ENCODE measurements at places on chromosomes 11 and 22.

DNA sequence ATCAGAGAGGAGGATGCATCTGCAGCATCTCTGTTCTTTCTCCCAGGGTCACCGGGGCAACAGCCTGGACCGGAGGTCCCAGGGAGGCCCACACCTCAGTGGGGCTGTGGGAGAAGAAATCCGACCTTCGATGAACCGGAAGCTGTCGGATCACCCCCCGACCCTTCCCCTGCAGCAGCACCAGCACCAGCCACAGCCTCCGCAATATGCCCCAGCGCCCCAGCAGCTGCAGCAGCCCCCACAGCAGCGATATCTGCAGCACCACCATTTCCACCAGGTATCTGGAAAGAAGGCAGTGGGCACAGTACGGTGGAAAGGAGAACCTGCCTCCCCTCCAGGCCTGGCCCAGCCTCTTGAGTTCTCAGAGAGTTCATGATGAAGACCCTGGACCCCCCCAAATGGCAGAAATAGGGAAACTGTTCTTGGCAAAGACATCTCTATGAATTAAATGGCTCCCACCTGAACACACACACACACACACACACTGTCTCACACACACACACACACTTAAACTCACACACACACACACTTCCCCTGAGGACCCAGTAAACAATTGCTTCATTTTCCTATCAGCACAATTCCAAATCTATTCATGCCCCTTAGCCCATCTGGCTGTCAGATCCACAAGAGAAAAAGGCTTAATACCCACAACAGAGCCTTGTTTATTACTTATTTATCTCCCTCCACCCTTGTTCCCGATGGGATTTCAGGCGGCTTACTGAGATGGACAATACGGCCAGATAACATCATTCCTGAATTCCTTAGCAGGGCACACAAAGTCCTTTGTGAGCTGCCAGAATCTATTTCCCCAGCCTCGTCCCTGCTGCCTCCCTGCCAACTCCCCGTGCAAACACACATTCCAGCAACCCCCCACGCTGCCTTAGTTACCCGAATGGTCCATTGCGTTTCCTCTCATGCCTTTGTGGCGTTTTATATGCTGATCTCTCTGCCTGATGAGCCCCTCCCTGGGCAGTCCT lies 8.1 kb downstream of the TMA7B start:
- DNase-seq: no peak

DNA sequence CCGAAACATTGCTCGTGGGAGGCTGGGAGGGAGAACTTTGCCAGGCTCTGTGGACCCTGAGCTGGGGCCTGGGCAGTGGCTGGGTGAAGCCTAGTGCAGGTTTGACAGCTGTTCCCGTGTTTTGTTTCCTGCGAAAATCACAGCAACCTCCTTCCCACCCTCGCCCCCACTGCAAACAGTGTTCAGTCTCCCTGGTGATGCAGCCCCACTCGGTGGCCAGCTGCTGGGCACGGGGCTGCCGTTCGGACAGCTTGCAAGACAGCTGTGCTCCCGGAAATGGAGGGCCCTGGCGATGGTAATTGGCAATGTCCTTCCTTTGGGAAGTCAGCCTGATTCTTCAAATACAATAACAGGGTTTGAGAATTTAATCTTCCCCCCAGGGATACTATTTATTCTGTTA lies 10.4 kb upstream of the GAL start:
- DNase-seq: peak; percentile 1

DNA sequence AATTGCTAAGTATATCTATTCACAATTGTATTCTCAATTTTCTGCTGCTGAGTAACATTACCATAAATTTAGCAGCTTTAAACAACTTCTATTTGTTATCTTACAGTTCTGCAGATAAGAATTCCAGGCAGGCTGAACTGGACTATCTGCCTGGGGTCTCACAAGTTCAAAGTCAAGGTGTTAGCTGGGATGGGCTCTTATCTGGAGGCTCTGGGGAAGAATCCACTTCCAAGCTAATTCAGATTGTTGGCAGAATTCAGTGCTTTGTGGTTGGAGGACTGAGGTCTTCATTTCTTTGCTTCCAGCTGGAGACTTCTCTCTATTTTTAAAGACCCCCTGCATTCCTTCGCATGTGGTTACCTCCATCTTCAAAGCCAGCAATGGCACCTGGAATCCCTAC lies 329.9 kb upstream of the ISX start:
- DNase-seq: no peak

DNA sequence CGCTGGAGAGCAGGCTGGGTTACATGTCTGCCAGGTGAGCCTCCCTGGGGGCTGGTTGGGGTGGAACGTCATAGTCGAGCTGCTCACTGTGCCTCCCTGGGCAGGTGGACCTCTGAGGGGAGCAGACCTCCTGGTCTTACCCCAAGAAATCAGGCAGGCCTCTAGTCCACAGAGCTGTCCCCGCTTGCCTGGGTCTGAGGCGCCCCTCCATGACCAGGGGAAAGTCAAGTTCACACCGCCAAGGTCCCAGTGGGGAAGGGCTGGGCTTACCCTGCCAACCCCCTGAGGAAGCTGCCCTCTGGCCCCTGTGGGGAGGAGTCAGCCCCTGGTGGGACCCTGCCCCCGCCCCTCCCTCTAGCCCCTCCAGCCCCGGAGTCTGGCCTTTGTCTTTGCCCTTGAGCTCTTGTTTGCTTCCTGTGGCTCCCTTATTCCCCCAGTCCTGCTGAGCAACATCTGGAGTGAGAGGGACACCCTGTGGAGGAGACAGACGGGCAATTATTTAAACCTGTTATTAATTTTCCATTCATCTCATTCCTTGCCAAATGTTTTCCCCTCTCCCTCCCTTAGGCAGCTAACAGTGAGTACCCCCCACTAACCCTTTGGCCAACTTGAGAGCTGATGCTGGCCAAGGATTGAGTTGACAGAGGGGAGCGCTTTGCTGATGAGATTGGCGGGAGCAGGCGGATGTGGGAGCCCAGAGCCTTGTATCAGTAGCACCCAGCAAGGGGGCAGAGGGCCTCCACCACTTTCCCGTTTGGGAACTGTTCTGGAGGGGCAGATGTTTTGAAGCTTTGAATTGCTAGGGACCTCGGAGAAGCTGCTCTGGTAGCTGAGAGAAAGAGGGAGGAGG lies 83.4 kb downstream of the CEP164 start:
- DNase-seq: no peak

DNA sequence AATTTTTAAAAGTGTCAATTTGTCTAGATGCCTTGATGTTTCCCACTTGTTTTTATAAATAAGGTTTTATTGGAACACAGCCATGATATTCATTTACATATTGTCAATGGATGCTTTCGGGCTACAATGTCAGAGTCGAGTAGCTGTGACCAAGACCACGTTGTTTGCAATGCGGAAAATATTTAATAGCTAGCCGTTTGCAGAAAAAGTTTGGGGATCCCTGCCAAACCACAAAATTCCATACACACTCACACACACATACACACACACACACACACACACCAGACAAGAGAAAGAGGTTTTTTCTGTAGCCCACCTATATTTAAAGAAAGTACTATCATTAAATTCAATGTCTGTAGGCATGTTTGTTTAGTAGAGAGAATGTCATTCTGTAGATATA lies 58.3 kb downstream of the TYR start:
- no peak for DNase-seq

DNA sequence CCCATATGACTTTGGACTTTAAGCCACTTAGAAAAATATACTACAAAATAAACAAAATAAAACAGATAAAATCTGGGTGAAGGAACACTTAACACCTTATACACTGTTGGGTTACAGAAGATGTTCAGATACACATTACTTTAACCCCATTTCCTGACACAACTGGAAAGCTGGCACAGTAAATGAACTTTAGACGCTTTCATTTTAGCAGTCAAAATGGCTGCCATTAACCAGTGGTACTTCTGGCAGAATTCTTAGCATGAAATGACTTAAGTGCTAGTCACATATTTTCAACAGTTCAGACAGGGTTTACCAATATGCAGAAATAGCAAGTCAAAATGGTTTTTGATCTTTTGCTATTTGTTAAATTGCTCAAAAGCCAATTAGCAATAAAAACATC lies 37.9 kb downstream of the PIK3C2A start:
- no peak for DNase-seq

GRCh38 chr22:18130018-18130417 lies 19.4 kb downstream of the TUBA8 start:
- DNase-seq: no peak

DNA sequence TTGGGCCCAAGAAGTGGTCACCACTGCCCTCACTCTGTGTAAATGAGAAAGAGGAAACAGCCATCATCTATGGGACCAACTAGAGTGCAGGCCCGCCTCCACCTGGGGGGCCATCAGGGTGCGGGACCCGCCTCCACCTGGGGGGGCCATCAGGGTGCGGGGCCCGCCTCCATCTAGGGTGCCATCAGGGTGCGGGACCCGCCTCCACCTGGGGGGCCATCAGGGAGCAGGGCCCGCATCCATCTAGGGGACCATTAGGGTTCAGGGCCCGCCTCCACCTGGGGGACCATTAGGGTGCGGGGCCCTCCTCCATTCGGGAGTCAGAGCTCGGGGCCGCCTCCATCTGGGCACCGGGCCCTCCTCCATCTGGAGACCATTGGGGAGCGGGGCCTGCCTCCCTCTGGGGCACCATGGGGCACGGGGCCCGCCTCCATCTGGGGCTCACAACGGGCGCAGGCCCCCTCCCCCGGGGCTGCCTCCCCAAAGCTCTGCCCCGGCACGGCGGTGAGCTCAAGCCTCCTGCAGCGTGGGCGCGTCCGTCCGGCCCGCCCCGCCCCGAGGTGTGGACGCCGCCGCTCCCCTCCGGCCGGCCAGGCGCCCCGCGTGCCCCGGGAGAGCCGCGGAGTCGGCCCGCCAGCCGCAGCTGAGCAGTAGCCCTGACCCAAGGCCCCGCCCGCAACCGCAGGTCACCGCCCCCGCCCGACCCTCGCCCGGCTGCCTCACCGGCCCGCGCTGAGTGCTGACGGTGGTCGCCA lies 512 bp downstream of the TOLLIP start:
- peak; percentile 66 for DNase-seq

GRCh38 chr22:29207562-29208501 lies 2.1 kb downstream of the EMID1 start:
- DNase-seq: no peak

GRCh38 chr22:20113551-20114310 lies 2.2 kb upstream of the RANBP1 start:
- DNase-seq: no peak

DNA sequence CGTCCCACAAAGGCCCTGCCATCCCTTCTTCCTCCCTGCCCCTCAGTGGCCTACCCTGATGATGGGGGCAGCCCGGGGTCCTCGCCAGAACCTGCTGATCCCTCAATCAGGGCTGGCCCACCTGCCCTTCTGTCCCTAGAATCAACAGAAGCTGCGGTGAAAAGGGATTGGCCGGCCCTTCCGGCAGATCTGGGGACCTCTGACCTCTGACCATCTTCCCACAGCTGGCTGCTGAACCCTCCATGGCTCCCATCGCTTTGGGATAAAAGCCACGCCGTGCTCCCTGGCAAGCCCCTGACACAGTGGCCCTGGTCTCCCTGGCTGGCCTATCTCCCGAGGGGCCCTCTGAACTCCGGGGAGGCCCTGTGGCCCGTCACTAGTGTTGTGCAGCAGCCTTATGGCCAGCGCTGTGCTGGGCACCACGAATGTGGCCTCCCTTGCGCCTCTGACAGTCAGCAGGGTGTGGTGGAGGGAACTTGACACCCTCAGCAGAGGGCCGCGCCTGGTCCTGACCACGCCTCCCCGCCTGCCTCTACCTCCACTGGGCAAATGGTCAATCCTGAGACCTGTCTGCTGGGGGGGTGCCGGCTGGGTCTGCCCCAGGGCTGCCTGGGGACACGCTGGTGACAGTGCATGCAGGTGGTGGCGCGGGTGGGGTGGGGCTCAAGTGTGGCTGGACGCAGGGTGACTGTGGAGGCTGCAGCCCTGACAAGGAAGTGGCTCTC lies 58.0 kb upstream of the TTLL12 start:
- DNase-seq: no peak

DNA sequence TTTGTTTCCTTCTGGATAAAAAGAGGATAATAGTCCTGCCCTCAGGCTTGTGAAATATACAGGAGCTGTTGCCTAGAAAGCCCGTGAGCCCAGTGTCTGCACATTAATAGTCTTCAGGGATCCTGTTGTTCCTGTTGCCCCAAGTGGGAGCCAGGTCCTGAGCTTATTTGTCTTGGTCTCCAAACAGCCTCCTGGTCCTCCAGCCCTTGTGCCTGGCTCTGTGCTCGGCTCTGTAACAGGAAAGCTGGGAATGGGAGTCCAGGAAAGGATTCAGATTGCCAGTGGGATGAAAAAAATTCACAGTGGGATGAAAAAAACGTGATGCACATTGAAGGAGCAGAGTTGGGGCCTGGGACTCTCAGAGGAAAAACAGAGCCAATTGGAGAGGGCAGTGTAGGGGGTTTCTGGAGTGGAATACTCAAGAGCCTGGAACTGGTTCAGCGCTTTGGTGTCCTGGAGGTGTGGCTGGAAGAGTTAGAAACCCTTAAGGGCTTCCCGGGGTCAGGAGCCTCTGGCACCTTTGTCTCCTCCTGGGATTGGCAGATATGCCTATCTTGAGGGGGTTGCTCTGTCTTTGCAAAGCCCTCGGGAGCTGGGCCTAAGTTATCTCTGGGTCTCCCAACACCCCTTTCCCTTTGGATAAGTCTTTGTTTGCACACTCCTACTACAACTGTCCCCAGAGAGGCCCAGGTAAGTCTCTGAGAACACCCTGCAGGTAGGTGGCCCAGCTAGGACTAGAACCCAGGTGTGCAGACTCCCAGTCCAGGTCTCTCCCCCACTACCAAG lies 2.3 kb upstream of the INPPL1 start:
- DNase-seq: peak; percentile 27

GRCh38 chr11:105799728-105800462 lies 190.0 kb downstream of the GRIA4 start:
- DNase-seq: no peak

GRCh38 chr22:36237462-36238372 lies 1.6 kb downstream of the APOL2 start:
- peak; percentile 31 for DNase-seq

GRCh38 chr11:34866375-34866774 lies 49.8 kb downstream of the APIP start:
- no peak for DNase-seq

GRCh38 chr11:109106151-109106906 lies 315.7 kb upstream of the C11orf87 start:
- DNase-seq: no peak

- no peak for DNase-seq
These were observed 29.1 kb downstream of the LIMK2 start for GRCh38 chr22:31241200-31241599.

Data from mucosa of descending colon (tissue), 3 donors.